Tibial artery (tissue), 4 donors: ENCODE measurements at places on chromosomes 6 and 20.

GRCh38 chr6:160393891-160394653, 45.9 kb downstream of the SLC22A3 start:
- H3K36me3 ChIP-seq, result no peaks in the 10 kb centered on the region
- DNase-seq, result no peak
- no peak overlapping the region for H3K4me3 ChIP-seq

DNA sequence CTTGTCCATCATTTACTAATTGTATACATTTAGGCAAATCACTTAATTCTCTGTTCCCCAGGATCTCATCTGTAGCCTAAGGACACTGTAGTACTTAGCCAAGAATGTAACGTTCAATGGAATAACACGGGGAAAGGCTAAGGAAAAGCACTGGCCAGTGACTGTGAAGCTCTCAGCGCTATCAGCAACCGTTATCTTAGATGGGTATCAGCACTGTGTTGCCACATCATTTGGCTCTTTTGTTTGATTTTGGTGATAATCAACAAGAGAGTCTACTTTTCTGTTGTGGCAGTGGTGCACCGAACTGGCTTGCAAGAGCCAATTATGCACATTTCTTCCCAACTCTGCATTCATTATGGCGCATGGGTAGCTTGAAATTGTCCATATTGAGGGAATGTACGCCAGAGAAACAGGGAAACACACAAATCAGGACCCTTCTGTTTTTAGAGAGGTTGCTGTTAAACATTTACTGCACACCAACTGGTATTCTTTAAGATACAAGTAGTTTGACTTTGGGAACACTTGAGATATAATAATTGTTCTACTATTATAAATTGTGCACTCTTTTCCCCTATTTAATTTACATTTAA, 93.7 kb upstream of the C6orf118 start:
- no peak for DNase-seq
- H3K4me3 ChIP-seq, result no peak overlapping the region
- no peaks in the 10 kb centered on the region for H3K36me3 ChIP-seq
- H3K27me3 ChIP-seq, result no peaks in the 10 kb centered on the region

GRCh38 chr20:6164421-6165341, 41.9 kb upstream of the FERMT1 start:
- no peak overlapping the region for H3K27ac ChIP-seq
- H3K4me1 ChIP-seq, result peaks cover 16% of the 10 kb centered on the region
- no peak overlapping the region for H3K4me3 ChIP-seq
- DNase-seq, result no peak
- H3K36me3 ChIP-seq, result no peaks in the 10 kb centered on the region

DNA sequence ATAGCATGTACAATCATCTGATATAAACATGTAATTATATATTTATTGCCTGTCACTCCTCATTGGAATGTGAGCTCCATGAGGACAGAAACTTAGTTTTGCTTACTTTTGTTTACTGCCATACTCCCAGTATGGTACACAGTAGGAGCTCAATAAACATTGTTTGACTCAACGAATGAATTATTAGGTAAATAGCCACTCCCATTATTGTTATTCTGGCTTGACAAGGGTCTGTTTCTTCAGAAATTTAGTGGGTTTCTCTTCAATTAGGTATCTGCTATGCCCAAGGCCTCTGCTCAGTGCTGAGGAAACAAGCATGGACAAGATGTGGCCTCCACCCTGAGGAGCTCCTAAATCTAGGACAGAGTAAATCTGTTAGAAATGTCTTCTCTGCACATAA, 6.3 kb downstream of the BCL2L1 start:
- H3K27me3 ChIP-seq, result no peaks in the 10 kb centered on the region
- H3K27ac ChIP-seq, result peak overlapping the region; percentile 97
- peaks cover 76% of the 10 kb centered on the region for H3K4me1 ChIP-seq
- peak overlapping the region; percentile 76 for H3K4me3 ChIP-seq

GRCh38 chr6:44003345-44004061, 123.7 kb downstream of the MRPL14 start:
- no peak overlapping the region for H3K4me3 ChIP-seq
- no peaks in the 10 kb centered on the region for H3K36me3 ChIP-seq
- no peak for DNase-seq
- H3K4me1 ChIP-seq, result no peaks in the 10 kb centered on the region
- H3K27me3 ChIP-seq, result peaks cover 61% of the 10 kb centered on the region

DNA sequence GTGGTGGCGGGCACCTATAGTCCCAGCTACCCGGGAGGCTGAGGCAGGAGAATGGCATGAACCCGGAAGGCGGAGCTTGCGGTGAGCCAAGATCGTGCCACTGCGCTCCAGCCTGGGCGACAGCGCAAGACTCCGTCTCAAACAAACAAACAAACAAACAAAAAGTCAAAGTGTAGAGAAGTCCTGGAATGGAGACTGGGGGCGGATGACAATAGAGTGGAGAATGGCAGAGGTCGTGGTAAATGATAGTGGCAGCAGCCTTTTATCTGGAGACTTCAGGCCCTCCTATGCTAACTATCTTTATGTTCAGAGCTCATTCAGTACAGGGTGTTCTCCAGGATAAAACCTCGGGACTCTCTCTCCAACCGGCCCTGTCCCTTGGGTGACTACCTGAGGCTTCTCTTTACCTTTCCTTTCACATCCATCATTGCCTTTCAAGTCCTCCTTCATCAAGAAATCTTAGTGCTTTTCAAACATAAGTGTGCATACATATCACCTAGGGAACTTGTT, 1.4 kb upstream of the FKBPL start:
- H3K4me3 ChIP-seq, result no peak overlapping the region
- no peaks in the 10 kb centered on the region for H3K27me3 ChIP-seq
- H3K4me1 ChIP-seq, result no peaks in the 10 kb centered on the region
- no peaks in the 10 kb centered on the region for H3K36me3 ChIP-seq

GRCh38 chr6:33008944-33009861, at the start of gene HLA-DOA:
Gene HLA-DOA, minus strand, starts transcription at chr6:33009591.
- no peak for DNase-seq
- peaks cover 5% of the 10 kb centered on the region for H3K4me1 ChIP-seq
- H3K27me3 ChIP-seq, result no peaks in the 10 kb centered on the region
- no peaks in the 10 kb centered on the region for H3K36me3 ChIP-seq
- peak within 1 kb of the TSS; percentile 26 for H3K4me3 ChIP-seq

DNA sequence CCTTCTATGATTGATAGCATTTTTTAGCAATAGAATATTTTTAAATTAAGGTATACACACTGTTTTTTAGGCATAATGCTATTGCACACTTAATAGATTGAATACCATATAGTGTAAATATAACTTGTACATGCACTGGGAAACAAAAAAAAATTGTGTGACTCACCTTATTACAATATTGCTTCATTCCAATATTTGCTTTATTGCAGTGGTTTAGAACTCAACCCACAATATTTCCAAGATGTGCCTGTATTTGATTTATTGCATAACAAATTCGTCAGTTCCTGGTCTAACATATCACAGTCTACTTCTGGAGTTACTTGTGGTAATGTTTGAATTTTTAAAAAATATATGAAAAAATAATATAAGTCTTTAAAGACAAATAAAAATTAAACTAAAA, 41.9 kb upstream of the DEFB112 start:
- H3K36me3 ChIP-seq, result no peaks in the 10 kb centered on the region
- H3K27ac ChIP-seq, result no peak overlapping the region
- no peaks in the 10 kb centered on the region for H3K27me3 ChIP-seq
- no peak for DNase-seq
